ENCODE measurements at places on chromosomes 2 and 18.

DNA sequence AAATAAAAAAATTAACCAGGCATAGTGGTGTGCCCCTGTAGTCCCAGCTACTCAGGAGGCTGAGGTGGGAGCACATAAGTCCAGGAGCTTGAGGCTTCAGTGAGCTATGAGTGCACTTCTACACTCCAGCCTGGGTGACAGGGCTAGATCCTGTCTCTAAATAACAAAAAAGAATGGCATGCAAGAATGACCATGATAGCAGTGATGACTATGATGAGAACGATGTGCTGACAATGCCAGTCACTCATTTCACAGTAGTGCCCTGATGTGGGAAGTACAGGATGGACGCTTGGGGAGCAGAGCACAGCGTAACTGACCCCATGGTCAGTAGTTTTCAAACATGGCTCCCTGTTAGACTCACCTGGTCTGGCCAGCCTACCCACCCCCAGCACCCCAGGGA is 139.1 kb downstream of the VAPA start:
- DNase-seq = no peak

GRCh38 chr2:117486081-117486480 is 328.4 kb upstream of the DDX18 start:
- DNase-seq = no peak

GRCh38 chr2:235860871-235861270 is 307.3 kb downstream of the GBX2 start:
- no peak for DNase-seq

- DNase-seq = no peak
Measured at GRCh38 chr2:9099341-9099751, 95.9 kb upstream of the MBOAT2 start.

DNA sequence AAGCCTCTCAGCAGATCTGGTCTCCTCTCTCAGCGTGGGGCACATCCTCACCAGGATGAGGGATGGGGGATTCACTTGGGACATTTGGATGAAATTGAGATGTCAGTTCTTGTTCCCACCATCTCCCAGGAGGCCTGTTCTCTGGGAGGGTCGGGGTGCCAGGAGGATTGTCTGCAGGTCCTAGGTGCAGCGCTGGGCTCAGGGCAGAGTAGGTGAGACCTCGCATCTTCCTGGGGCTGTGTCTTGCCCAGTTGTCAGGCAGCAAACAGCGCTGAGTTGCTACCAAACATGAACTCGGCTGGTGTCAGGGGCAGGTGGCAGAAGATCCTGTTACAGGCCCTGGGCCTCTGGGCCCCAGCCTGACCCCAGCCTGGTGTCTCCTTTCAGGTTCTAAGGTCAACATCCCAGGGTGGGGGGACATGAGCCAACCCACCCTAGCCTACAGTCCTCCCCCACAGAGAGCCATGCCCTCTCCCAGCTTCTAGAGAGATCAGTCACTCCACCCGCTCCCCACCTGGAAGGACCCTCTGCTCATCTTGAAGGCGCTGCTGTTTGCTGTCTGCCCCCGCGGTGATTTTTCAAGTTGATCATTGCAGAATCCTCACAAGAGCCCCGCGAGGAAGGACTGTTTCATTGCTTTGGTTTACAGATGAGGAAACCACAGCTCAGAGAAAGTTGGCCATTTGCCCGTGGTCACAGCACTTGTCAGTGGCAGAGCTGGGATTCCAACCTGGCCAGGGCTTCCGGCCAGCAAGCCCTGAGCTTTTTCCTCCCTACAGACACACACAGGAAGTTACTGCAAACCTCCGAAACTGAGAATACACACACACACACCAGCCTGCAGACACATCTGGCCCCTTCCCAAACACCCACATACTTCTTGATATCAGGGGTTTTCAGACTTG is 83.9 kb downstream of the STPG4 start:
- no peak for DNase-seq

- no peak for DNase-seq
Measured at GRCh38 chr2:183035298-183035953, 2.8 kb downstream of the NCKAP1 start.

GRCh38 chr2:238277695-238278094 is 10.7 kb downstream of the PER2 start:
- DNase-seq = peak; percentile 61

DNA sequence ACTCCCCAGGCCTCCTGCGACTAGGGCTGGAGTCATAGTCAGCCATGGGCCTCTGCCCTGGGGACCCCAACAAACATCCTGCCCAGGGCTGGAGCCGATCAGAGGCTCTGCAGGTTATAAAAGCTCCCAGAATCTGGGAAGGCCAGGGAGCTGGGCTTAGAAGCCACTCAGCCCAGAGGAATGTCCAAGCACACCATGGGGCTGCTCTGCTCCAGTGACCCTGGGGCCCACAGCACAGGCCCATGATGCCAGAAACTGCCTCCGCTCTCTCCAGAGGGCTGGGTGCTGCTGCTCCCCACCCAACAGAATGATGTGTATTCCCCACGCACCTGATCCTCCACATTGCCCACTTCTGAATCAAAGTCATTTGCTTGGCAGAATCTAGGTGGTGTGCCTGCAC is 88.5 kb downstream of the ARMC9 start:
- no peak for DNase-seq

DNA sequence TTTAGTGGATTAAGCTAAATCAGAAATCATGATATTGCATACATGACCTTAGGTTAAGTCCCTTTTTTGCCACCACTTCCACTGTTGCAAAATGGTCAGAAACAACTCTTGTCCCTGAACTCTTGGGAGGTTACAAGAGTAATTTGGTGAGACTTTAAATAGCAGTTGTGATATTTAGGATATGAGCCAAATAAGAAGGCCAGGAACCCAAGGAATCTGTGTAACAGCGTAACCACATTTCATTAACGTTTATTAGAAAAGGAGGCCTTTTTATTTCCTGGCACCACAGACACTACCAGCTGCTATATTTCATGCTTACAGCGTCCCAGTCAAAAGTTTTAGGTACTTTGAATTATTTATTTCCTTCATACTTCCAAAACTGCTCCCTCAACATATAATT is 268.0 kb downstream of the GPD2 start:
- DNase-seq = no peak

DNA sequence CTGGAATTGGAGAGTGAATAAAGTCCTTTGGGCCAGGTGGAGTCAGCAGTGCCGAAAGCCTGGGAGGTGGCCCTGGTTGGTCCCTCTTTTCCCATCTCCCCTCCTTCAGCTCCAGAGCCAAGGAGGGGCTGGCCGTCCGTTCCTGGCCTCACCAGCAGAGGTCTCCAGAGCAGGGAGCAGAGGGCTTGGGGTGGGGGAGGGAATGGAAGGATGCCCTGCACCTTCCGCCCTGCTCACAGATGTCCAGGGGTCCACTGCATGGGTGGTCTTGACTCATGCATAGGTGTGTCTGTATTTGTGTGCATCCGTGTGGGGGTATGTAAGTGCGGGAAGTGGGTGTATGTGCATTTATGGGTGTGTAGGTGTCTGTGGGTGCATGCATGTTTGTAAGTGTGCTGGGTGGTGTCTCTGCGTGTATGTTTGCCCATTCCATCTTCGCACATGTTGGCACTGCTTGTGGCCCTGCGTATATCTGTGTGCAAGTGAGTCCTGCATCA is 201.8 kb downstream of the ZFP36L2 start:
- peak; percentile 85 for DNase-seq

GRCh38 chr2:34419856-34420255 is 820.8 kb upstream of the FAM98A start:
- no peak for DNase-seq

- DNase-seq = no peak
Measured at GRCh38 chr18:50558157-50558556, 1.7 kb upstream of the MAPK4 start.

DNA sequence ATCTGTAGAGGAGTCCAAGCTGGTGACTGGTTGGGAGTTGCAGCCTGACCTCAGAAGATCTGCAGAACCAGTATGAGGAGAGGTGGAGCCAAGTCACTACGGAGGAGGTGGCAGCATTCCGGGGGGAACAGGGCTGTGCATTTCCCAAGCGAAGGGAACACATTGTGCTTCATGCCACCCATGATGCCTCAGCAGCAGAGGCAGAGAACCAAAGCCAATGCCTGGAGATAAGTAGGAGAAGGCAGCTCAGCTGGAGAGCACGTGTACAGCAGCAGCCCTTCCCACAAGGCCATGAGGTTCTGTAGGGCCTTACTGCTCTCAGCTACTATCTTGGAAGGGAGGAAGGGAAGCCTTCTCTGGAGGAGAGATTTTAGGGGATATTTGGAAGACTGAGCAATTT is 67.2 kb upstream of the LRPPRC start:
- DNase-seq = no peak

- no peak for DNase-seq
Measured at GRCh38 chr18:75582406-75582821, 154.9 kb upstream of the SMIM21 start.

DNA sequence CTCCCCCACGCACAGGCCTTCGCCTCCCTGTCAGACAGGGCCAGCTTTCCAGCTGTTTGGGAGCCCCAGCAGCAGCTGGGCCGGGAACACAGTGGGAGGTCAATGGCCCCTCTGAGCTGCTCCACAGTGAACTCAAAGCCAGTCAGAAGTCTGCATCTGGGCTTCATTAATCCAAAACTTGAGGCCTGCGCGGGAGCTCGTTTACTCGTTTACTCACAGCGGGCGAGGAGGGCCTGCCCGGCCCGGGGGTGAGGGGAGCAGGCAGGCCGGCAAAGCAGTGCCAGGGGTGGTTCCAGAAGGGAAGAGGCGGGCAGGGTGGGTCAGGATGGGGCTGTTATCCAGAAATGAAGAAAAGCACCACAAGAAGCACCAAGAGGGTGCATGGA is 36.8 kb upstream of the SEMA4C start:
- DNase-seq = peak; percentile 39

GRCh38 chr18:57837917-57838548 is 34.9 kb upstream of the ATP8B1 start:
- DNase-seq = no peak

- DNase-seq = no peak
Measured at GRCh38 chr18:48352051-48352755, 57.0 kb downstream of the ZBTB7C start.
